ENCODE measurements at places on chromosomes 6 and 20.

DNA sequence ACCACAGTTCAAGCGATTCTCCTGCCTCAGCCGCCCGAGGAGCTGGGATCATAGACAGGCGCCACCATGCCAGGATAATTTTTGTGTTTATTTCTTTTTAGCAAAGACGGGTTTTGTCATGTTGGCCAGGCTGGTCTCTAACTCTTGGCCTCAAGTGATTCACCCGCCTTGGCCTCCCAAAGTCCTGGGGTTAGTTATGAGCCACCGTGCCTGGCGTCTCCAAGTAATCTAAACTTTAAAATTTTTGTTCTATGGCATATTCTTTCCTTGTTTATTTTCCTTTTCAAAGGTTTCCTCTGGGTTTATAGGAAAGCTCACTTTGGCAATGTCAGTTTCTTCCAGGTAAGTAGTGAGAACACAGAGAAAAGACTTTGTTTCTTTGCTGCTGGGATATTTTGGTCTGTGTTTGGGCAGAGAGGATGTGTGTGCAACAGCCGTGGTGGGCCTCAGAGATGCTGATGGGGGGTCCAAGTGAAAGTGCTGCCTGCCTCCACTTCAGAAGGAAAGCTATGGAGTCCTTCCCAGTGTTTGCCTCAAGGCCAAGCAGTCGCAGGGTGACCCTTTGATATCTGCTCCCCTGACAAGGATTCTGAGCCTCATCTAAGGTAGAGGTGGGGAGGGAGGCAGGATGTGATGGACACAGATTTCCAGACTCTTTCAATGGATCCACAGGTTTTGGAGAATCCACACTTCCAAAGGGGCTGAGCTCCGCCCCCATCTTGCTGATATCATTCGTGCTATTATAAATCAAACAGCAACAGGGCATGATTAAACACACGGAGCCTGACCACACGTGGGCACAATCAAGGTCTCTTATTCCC lies 2.3 kb downstream of the LRP11 start:
- DNase-seq, result no peak

GRCh38 chr6:43762966-43763695 lies 6.9 kb upstream of the VEGFA start:
- DNase-seq, result no peak

DNA sequence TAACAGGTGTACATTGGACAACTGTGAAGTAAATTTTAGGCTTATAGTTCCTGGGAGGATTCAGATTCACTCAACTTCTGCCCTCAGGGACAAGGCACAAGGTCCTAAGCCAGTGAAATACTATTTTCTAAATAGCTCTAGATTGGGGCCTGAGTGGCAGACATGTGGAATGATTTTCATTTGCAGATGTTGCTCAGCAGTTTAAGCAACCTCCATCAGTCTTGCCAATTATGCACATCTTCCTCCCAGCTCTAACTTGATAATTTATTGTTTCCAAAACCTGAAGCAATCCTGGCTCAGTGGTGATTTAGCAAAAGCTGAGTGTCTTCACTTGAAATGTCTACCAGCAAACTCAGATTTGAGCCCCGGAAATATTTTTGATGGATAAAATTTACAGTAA lies 116.2 kb downstream of the SCP2D1 start:
- no peak for DNase-seq

- DNase-seq, result no peak
Observed at GRCh38 chr20:44183282-44183681, 3.7 kb downstream of the JPH2 start.
